ENCODE measurements at places on chromosomes 16 and 17. TPM values are rescaled to one million over a fixed set of nuclear protein-coding genes. Genes with fewer than 3 reads are reported as not detected.

The ULK2 gene
- polyA plus RNA-seq = 1.8 TPM

The MMP2 gene
- not detected for polyA plus RNA-seq

The DRC7 gene
- polyA plus RNA-seq = not detected

The RGS9 gene
- 0.61 TPM for polyA plus RNA-seq

The SNX20 gene
- polyA plus RNA-seq = 44.6 TPM

The SGF29 gene
- polyA plus RNA-seq = 49.2 TPM

The GH2 gene
- polyA plus RNA-seq = not detected

The SLFN14 gene
- not detected for polyA plus RNA-seq

The CDR2L gene
- not detected for polyA plus RNA-seq

The FNDC8 gene
- not detected for polyA plus RNA-seq

The ZG16 gene
- not detected for polyA plus RNA-seq

The OXLD1 gene
- polyA plus RNA-seq = 77.7 TPM

The NPIPB13 gene
- polyA plus RNA-seq = 1.3 TPM

The AGRP gene
- polyA plus RNA-seq = not detected

The BLMH gene
- 7.0 TPM for polyA plus RNA-seq

The KCNJ2 gene
- not detected for polyA plus RNA-seq

The HOXB2 gene
- 0.94 TPM for polyA plus RNA-seq

The CA10 gene
- not detected for polyA plus RNA-seq

The FAM83G gene
- 6.8 TPM for polyA plus RNA-seq

The RHBDF2 gene
- 160 TPM for polyA plus RNA-seq

The KRTAP4-4 gene
- not detected for polyA plus RNA-seq

The TEKT5 gene
- not detected for polyA plus RNA-seq

The MT1G gene
- polyA plus RNA-seq = not detected

The SLC16A6 gene
- 0.33 TPM for polyA plus RNA-seq

The CD7 gene
- 4.4 TPM for polyA plus RNA-seq

The GGT6 gene
- not detected for polyA plus RNA-seq

The PARD6A gene
- 18.5 TPM for polyA plus RNA-seq

The KRTAP1-5 gene
- polyA plus RNA-seq = not detected

The RARA gene
- 13.7 TPM for polyA plus RNA-seq

The ZNF23 gene
- 6.5 TPM for polyA plus RNA-seq

The MRC2 gene
- 0.24 TPM for polyA plus RNA-seq

The SULT1A3 gene
- polyA plus RNA-seq = 1.9 TPM

All from IgD-negative memory B cell (primary cell).